ENCODE measurements at places on chromosomes 2 and 18.

GRCh38 chr2:156491176-156491575, 55.0 kb downstream of the GPD2 start:
- DNase-seq = no peak

GRCh38 chr2:1964659-1965058, 220.3 kb upstream of the PXDN start:
- no peak for DNase-seq

GRCh38 chr18:80200932-80201672, 46.2 kb downstream of the PARD6G start:
- DNase-seq = no peak

DNA sequence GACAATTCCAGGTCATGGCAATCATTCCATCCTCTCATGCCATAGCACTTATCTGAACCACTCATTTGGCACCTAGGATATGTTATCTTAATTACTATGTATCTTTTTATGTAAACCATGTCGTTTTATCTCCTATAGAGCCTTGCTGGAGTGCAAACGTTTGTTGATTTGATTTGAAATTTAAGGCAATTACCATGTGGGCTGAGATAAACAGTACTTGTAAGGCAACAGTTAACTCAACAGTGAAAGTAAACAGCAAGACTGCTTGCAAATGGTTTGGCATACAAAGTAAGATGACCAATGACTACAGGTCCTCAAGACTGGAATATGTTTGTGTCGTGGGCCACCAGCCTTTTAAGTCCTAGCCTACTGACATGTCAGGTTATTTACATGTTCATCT, 133.7 kb upstream of the ZFP36L2 start:
- no peak for DNase-seq

DNA sequence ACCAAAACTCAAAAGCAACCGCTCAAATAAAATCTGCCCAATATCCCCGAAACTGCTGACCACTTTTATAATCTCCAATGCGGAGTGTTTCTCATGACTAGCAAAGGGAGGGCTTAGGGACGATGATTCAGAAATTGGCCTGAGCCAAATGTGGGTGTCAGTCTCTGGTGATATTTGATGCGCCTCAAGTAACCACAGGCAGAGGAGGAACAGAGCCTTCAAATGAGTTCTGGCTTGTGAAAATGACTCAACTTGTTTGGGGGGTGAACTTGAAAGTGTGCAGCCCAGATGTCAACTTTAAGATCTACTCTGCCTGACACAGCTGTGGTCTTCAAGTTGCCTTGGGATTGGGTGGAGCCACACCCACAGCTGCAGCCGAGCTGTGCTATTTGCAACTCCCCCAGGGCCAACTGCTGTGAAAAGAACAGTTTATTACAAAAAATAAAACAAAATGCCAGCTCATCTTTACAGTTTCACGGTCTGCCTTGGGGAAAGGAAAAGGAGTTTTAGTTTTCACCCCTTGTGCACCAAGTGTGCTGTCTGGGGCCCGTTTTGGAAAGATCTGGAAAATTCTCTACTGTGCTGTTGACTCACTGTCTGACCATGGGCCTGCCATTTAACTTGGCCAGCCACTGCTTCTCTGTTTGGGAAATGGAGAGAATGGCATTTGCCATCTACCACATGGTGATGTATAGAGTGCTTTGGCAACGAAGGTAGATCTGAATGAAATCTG, 222.1 kb downstream of the MTX2 start:
- no peak for DNase-seq

DNA sequence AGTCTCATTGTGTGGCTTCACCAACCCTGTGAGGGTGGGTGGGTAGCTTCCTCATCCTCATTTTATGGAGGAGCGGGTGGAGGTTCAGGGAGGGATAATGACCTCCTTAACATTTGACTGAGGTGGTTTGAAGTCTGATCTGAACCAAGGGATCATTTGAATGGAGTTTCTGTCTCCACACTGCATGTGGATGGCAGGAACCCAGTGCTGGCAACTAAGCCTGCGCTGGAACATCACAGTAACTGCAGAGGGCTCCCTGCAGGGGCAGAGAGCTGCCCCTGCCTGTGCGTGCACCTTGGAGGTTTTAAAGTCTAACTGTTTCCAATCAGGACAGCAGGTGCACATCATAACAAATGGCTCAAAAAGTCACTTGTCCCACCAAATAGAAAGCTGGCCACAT, 3.3 kb downstream of the AGAP1 start:
- no peak for DNase-seq

DNA sequence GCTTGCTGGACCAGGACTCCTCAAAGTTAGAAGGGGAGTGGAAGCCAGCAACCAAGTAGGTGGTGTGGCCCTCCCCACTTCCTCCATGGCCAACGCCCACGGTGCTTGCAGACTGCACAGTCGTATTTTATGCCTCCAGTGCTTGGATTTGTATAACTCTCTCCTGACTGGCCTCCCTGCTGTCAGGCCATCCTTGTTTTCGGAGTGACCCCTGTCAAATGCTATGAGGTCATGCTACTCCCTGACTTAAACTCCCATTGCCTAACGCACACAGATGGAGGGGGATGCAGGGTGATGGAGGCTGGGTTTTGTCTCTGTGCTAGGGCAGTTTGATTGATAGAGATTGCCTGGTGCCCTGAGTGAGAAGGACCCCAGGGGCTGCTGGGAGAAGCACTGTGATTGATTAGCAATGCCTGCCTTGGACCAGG, 36.1 kb downstream of the GLI2 start:
- DNase-seq = no peak

DNA sequence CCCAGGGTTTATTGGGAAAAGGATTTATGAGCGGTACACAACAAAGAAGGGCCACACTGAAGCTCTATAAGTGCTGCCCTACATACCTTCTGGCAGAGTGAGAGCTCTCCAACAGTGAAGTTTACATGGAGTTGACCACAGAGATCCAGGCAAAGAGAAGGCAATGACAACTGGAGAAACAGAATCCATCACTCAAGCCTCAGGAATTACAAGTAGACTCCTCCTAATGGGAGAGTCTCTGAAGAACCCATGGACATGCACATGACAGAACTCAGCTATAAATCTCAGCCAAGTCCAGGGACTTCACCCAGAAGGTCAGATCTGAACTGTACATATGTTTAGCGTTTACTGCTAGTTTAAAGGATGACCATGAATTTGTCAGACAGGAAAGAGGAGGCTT, 164.7 kb downstream of the DNAH7 start:
- no peak for DNase-seq

Measured in C1 segment of cervical spinal cord (tissue), 14 donors.